ENCODE measurements at places on chromosomes 6 and 20. TPM values are rescaled to one million over a fixed set of nuclear protein-coding genes. Genes with fewer than 3 reads are reported as not detected.

DNA sequence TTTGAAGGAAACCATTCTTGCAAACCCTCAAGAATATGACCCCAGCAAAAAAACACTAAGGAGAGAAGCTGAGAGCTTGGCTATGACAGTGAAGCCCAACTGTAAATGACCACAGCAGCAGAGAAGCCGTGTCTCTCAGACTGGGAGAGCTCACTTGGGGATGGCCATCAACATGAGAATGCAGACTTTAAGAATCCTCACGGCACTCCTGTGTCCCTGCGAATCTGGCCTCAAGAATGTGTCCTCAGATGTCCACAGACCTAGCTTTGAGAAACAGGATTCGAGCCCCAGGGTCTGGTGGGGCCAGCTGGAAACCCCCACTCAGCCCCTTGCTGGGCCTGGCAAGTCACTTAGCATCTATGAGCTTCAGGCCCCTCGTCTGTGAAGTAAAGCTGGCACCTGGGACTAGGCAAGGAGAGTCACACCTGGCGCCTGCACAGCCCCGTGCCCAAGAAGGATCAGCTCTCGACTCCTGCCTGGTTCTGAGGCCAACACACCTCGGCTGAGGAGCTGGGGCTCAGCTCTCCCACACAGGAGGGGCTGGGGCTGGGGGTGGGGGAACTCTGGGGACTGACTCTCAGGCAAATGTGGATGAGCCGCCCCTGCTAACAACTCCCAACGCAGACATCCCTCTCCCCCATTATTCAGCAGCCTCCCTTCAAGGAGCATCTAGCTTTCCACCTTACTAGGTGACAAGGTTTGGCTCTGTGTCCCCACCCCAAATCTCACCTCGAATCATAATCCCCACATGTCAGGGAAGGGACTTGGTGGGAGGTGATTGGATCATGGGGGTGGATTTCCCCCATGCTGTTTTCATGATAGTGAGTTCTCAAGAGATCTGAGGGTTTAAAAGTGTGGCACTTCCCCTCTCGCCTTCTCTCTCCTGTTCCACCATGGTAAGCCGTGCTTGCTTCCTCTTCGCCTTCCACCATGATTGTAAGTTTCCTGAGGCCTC lies 97.7 kb downstream of the GRM4 start:
- no peak for DNase-seq

- no peak for DNase-seq
These were observed 89.1 kb upstream of the TAB2 start for GRCh38 chr6:149228311-149228955.

- DNase-seq, result peak; percentile 19
These were observed 32.7 kb upstream of the MRPS10 start for GRCh38 chr6:42250274-42250931.

- no peak for DNase-seq
These were observed 17.8 kb downstream of the TMEM30A start for GRCh38 chr6:75266716-75267291.

GRCh38 chr6:137172734-137173431 lies 561 bp downstream of the IL22RA2 start:
- DNase-seq, result no peak

The MCHR2 gene
- not detected for total RNA-seq
